ENCODE measurements at places on chromosomes 13 and 19. TPM values are rescaled to one million over a fixed set of nuclear protein-coding genes. Genes with fewer than 3 reads are reported as not detected.

The GPR12 gene
- polyA plus RNA-seq = not detected

The PNMA8A gene
- polyA plus RNA-seq = 8.9 TPM

The ACER1 gene
- polyA plus RNA-seq = not detected

The F10 gene
- 59.4 TPM for polyA plus RNA-seq

The HIPK4 gene
- polyA plus RNA-seq = 0.05 TPM

The MAMSTR gene
- polyA plus RNA-seq = 2.3 TPM

The YIF1B gene
- 32.3 TPM for polyA plus RNA-seq

The ZNF726 gene
- polyA plus RNA-seq = 1.4 TPM

The KASH5 gene
- polyA plus RNA-seq = 1.7 TPM

The TNNT1 gene
- not detected for polyA plus RNA-seq

The OCEL1 gene
- 28.4 TPM for polyA plus RNA-seq

The MIR17HG gene
- polyA plus RNA-seq = 4.1 TPM

The NECTIN2 gene
- 93.6 TPM for polyA plus RNA-seq

The TEX101 gene
- not detected for polyA plus RNA-seq

The KCNN1 gene
- 0.33 TPM for polyA plus RNA-seq

The COX6B2 gene
- 0.28 TPM for polyA plus RNA-seq

The SIGLEC12 gene
- polyA plus RNA-seq = not detected

The PEG3 gene
- polyA plus RNA-seq = 2.8 TPM

The PODNL1 gene
- 0.76 TPM for polyA plus RNA-seq

The NKPD1 gene
- 0.19 TPM for polyA plus RNA-seq

The SIGLEC5 gene
- polyA plus RNA-seq = 0.05 TPM

The RDH8 gene
- not detected for polyA plus RNA-seq

The DDX49 gene
- polyA plus RNA-seq = 40.3 TPM

The EFNB2 gene
- 4.4 TPM for polyA plus RNA-seq

The B3GNT8 gene
- polyA plus RNA-seq = 3.1 TPM

The ZSCAN22 gene
- 0.65 TPM for polyA plus RNA-seq

The CAPS gene
- polyA plus RNA-seq = 77.2 TPM

The ZNF468 gene
- polyA plus RNA-seq = 10.0 TPM

The SPATA13 gene
- 46.0 TPM for polyA plus RNA-seq

The CERS1 gene
- polyA plus RNA-seq = 1.7 TPM

The TRPC4 gene
- polyA plus RNA-seq = 1.7 TPM

The LIPE gene
- polyA plus RNA-seq = 6.4 TPM

The ZNF888 gene
- polyA plus RNA-seq = 5.8 TPM

The SCAF1 gene
- polyA plus RNA-seq = 17.8 TPM

The LRP3 gene
- polyA plus RNA-seq = 9.2 TPM

The DNAJC15 gene
- polyA plus RNA-seq = 10.2 TPM

The FFAR1 gene
- polyA plus RNA-seq = 3.6 TPM

The DPF1 gene
- 0.19 TPM for polyA plus RNA-seq

The SWSAP1 gene
- 1.8 TPM for polyA plus RNA-seq

The KCNC3 gene
- polyA plus RNA-seq = 7.1 TPM

The CTXN1 gene
- polyA plus RNA-seq = 1.7 TPM

The RAB3A gene
- 4.4 TPM for polyA plus RNA-seq

The CCDC194 gene
- not detected for polyA plus RNA-seq
